ENCODE measurements at places on chromosomes 16 and 17.

- DNase-seq, result no peak
These were observed 26.3 kb downstream of the ERN1 start for GRCh38 chr17:64103391-64104364.

DNA sequence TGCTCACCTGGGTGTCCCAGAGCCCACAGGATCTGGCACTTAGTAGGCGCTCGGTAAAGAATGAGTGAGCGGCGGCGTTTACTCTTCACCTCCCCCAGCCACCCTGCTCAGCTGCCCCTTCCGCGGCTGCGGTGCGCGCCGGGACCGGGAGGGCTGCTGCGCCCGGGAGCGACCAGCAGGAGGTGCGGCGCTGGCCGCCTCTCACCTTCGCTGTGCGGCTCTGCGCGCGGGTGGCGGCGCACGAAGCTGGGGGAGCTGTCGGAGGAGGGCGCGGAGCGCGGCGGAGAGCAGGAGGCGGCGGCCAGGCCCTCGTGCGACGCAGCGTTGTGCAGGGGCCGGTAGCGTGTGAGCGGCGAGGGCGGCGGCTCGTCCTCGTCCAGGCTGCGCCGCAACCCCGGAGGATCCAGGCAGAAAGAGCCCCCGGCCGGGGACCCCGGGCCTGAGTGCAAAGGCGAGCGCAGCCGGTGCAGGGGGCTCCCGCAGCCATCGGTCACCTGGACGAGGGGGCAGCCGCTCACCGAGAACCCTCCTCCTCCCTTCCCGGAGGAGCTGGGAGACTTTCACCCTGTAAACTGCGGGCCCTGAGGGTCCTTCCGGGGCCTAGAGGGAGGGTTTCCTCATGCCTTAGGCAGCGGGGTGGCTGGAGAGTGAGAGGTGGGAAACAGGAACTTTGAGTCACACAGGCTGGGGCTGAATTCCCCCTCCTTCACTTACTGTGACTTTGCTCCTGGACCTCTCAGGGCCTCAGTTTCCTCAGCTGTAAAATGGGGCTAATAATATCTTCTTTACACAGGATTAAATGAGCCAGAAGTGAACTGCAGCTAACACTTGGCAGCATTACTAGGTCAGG lies 12.5 kb downstream of the SAMD14 start:
- DNase-seq, result no peak

DNA sequence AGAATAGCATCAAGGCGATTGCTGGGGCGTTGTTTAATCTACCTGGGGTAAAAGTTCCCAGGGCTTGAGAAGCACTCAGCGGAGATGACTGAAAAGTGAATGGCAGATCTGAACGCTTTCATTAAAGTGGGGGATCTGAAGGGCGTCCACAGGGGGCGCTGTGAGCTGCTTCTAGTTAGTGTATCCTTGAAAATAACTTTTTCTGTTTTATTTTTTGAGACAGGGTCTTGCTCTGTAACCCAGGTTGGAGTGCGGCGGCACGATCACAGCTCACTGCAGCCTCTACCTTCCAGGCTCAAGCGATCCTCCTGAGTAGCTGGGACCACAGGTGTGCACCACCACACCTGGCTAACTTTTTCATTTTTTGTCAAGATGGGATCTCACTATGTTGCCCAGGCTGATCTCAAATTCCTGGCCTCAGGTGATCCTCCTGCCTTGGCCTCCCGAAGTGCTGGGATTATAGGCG lies 360.4 kb downstream of the SEC14L1 start:
- DNase-seq, result no peak

DNA sequence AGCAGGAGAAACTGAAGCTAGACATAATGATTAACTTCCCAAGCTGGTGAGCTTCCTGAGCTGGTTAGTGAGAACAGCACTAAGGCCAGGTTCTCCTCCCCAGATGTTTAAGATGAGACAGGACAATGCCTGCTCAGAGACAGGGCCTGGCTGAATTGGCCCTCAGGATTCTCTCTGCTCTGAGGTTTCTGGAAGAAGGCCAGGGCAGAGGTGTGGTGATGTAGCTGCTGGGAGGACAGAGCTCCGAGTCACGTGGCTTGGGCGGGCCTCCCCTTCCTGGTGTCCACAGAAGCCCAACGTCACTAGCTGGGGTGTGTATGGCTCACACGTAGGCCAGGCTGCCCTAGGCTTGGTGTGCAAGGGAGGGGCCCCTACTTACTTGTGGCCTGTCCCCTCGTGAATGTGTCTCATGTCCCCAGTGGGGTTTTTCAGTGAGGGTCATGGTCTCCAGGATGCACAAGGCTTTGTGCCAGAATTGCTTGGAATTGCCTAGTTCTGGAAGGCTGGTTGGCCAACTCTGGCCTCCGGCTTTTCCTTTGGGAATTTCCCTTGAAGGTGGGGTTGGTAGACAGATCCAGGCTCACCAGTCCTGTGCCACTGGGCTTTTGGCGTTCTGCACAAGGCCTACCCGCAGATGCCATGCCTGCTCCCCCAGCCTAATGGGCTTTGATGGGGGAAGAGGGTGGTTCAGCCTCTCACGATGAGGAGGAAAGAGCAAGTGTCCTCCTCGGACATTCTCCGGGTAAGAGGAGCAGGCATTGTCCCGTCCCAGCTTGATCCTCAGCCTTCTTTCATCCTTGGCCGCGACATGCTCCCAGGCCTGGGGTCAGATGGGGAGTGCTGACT lies 3.4 kb downstream of the NOD2 start:
- DNase-seq, result no peak

DNA sequence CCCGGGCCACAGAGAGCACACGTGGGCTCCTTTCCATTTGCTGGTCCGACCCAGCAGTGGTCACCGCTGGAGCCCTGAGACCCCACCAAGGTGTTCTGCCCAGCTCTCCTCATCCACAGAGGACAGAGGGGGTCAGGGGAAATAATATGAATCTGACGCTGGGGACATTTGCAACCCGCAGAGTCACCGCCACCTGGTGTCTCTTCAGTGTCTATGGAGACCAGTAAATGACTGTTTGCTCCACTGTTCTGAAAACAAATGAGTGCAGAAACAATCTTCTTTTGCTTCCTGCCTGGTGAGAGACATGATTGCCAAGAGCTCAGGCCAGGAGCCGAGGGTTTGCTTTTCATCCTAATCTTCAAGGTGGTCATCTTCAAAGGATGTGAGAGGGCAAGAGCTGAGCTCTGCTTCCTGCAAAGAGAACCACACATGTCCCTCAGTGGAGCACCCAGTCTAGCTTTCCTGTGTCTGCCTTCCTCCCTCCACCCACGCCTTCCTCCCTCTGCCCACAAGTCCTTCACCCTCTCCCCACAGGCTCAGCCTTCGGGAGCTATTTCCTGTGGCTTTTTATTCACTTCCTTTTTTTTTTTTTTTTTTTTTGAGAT lies 14.7 kb upstream of the KLHDC4 start:
- DNase-seq, result no peak

- no peak for DNase-seq
These were observed 21.5 kb upstream of the COL1A1 start for GRCh38 chr17:50222922-50223321.

- no peak for DNase-seq
These were observed 24.6 kb upstream of the FAAP100 start for GRCh38 chr17:81576621-81577277.

GRCh38 chr17:70523426-70523825 lies 354.1 kb downstream of the KCNJ2 start:
- no peak for DNase-seq

DNA sequence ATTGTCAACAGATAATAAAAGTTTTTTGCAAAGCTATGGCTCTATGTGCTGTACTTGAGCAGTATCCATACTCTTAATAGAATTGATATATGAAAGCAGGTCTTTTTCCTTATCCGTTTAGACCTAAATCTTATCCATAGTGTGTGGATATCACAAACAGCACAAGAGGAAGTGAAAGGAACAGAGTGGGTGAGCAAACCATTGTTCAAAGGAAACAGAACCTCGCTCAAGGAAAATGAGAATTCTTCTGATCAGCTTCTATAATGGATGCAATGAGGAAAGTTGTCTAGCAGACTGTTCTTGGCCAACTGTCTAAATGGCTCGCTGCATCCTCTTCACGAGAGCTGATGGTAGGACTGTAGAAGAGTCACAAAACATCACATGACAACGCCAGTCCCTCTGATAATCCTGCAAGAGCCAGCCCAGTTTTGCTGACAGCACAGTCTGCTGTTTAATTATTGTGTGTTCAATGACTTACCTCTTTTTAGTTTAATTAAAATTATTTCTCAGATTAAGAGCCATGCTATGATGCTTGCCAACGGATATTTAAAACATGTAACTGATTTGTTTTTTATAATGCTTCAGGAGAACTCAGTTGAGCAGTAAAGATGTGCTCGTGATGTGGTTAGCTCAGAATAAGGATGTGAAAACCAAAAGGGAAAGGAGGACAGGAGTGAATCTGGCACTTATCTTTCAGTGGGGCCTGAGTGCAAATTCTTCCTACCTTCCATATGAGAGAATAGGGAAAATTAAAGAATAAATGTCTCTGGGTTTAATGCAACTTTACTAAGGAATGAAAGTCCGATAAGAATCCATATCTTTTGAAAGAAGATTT lies 38.5 kb downstream of the WWOX start:
- no peak for DNase-seq

GRCh38 chr17:10799407-10799806 lies 4.5 kb downstream of the TMEM238L start:
- DNase-seq, result no peak

DNA sequence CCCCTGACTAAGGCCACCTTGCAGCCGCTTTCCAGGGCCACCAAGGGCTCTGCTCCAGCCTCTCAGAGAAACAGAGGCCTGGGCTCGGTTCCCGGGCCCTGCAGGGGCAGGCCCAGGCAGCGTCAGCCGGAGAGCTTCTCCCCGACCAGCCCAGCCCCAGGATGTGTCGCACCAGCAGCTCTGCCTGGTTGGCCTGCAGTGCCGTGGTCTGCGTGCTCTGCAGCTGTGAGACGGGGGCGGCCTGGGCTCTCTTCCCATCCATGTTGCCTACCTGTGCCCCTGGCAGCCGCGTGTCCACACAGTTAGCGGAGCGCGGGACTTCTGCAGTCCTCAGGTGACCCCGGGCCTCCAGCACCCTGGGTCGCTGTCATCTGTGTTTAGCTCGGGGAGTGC lies 4.8 kb downstream of the IGFALS start:
- no peak for DNase-seq

- no peak for DNase-seq
These were observed 635 bp downstream of the WNK4 start for GRCh38 chr17:42780851-42781638.

Data from D721Med (cell line).